LoVo (cell line): ENCODE measurements at places on chromosomes 7 and 10.

DNA sequence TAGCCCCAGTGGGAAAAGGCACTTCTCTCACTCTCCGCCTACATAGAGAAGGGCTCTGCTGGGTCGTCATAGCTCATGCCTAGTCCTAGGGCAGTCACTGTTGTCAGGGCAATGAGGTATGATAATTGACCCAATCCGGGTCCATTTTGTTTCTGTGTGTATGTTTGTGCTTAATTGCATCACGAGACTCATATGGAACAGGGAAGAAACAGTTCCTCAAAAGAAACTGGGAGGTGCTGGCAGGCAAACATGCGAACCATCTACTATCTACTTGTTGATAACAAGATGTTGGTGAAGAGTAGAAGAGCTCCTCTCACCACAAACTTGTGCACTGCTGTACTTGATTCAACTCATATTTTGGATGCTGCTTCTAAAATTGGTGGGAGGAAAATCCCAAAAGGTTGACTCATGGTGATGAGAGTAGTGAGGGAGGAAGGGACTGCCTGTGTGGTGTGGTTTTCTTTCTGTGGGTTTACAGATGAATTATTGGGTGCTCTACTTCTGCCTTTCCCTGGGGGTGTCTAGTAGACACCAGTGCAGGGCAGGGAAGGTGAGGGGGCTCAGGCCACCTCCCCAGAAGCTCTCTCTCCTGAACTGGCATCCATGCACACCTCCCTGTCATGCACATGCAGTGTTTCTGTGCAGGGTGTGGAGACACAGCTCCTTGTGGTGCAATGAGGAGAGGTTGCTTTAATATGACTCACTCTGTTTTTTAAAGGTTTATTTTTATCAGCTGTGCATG, 29.4 kb downstream of the LSMEM1 start:
- no peak for DNase-seq

- no peak for DNase-seq
Observed at GRCh38 chr7:69756235-69756634, 158.0 kb downstream of the AUTS2 start.

GRCh38 chr7:95047291-95047690, 139.9 kb downstream of the PPP1R9A start:
- DNase-seq = no peak

DNA sequence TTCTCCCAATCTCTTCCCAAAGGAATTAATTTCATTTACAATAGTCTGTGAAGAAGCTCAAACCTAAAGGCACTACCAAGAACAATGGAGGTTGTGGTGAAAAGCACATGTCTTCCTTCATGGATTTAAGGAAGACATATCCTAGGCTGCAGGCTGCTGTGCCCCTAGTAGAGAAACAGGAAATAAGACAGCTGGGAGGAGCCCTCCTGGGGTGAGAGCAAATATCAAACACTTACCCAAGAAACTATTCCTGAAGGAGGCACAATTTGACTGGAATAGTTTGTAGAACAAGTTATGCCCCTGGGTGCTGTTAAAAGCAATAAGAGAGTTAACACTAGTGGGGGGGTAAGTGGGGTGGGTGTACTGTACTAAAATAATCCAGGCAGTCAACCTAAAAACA, 30.1 kb downstream of the PDZD8 start:
- DNase-seq = peak; percentile 43

- DNase-seq = no peak
Observed at GRCh38 chr10:71666639-71667386, 52.8 kb downstream of the C10orf105 start.

- no peak for DNase-seq
Observed at GRCh38 chr10:78760463-78761310, 308.1 kb upstream of the ZMIZ1 start.

- DNase-seq = no peak
Observed at GRCh38 chr10:86899132-86899531, 58.3 kb downstream of the MMRN2 start.

- no peak for DNase-seq
Observed at GRCh38 chr10:88982366-88982765, 8.2 kb upstream of the FAS start.

GRCh38 chr10:49837051-49837478, 74.9 kb upstream of the OGDHL start:
- peak; percentile 23 for DNase-seq

GRCh38 chr7:17058568-17058967, 176.8 kb upstream of the AGR3 start:
- DNase-seq = no peak

GRCh38 chr7:45922810-45923209, 1.7 kb upstream of the IGFBP3 start:
- no peak for DNase-seq

- no peak for DNase-seq
Observed at GRCh38 chr7:33710608-33711007, 194.7 kb upstream of the BMPER start.
